AG10803 (cell line): ENCODE measurements at places on chromosomes 6 and 20.

DNA sequence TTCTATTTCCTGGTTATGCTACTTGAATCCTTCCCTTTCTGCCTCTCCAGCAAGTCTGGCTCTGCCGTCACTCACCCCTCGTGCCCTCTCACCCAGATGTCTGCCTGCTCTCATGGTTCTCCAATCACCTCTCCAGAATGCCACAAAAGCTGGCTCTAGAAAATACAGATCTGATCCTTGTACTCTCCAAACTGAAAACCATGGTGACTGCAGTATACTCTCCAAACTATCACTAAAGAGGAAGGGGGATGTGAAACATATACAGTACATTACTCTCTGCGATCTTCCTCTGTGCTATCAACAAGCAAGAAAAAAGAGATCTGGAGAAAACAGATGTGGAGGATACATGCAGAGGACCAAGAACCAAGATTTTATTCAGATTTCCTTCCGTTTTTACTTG is 91.1 kb downstream of the ATXN1 start:
- DNase-seq: peak; percentile 36

- no peak for DNase-seq
These were observed 1500.8 kb upstream of the DEFB115 start for GRCh38 chr20:29756664-29757063.

GRCh38 chr20:16040742-16041141 is 532.5 kb downstream of the KIF16B start:
- no peak for DNase-seq

- peak; percentile 67 for DNase-seq
These were observed at the start of gene MRPS18A for GRCh38 chr6:43687437-43688347. Gene MRPS18A, minus strand, starts transcription at chr6:43687791. Its CDS starts 12 bp downstream, at chr6:43687779.

- no peak for DNase-seq
These were observed 920.9 kb upstream of the GJE1 start for GRCh38 chr6:141211845-141212244.

- no peak for DNase-seq
These were observed 65.7 kb downstream of the ZC2HC1B start for GRCh38 chr6:143929975-143930374.

DNA sequence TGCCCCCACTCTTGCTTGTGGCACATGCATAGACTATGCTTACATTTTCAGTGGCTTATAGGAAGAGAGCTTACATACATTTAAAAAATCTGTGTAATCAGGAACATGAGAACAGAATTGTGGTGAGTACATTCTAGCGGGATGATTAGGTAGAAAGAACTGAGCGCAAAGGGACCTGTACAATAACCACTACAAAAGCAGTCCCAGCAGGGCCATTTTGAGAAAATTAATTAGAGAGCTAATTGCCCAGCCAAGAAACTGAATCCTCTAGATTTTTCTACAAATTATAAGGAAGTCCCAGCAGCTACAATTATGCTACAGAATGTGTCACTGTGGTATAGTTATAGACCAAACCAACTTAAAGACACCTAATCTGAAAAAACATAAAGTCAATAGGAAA is 105.6 kb upstream of the TNFAIP3 start:
- no peak for DNase-seq

GRCh38 chr6:40611434-40611833 is 24.3 kb upstream of the LRFN2 start:
- no peak for DNase-seq

DNA sequence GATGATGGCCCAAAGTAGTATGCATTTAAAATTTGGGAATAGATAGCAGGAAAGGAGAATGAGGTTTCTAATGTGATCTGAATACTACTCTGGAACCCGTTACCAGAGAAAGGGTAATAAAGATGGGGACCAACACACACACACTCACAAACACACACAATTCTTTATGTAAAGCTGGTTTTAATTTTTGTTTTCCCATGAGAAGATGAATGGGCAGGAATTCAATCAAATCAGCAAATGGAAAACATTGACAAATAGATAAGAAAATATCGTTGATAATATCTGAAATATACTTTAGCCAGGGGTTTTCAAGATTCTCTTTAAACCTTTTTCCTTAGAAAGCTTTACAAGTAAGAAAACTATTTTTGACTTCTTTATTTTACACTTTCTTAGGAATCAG is 303.0 kb downstream of the PRL start:
- no peak for DNase-seq

DNA sequence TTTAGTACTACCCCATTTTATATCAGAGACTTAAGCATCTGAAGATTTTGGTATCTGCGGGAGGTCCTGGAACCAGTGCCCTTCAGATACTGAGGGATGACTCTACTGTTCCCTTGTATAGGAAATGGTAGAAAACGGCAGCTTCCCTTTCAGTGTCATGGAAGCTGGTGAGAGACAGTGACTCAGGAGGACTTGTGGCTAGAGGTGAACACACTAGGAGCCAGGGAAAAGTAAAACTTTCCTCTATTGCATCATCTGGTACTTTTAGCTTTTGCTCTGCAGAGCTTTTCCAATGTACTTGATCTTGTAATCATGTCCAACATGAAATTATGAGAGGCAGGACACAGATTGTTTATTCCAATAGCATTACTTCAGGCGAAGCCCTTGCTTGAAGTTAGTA is 45.0 kb downstream of the RNF144B start:
- peak; percentile 53 for DNase-seq

DNA sequence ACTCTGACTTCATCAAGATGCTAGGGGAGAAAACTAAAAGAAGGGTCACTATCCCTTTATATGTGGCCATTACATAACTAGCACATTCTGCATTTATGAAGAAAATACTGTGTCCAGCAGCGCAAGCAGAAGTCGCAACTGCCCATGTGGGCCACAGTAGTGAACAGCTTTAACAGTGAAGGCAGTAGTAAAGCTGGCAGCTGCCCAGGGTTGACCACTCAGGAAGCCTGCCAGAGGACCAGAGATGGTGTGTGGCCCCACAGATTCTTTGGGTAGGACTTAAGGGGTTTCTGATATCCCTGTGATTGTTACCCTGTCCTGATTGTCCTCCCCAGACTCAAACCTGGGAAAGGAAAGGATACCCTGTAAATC is 88.3 kb upstream of the NT5E start:
- DNase-seq: no peak

GRCh38 chr20:40307997-40308396 is 381.0 kb downstream of the MAFB start:
- no peak for DNase-seq

DNA sequence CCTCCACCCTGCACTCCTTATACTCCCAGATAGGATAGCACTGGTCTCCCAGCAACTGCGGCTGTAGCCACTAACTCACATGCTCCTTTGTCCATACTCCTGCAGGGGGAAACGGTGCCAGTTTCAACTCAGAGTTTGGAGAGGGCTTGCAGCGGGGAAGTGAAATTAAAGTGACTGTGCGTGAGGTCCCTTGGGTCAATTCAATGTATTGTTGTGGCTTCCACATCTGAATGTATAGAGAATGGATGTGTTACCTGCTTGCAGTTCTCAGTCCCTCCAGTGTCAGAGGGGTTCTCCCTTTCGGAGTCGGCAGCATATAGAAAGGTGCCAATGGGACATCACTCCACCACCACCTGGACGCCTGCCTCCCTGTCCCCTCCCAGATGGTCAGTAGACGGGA is 93.6 kb upstream of the CNKSR3 start:
- no peak for DNase-seq

- DNase-seq: peak; percentile 5
These were observed 15.4 kb upstream of the ERVFRD-1 start for GRCh38 chr6:11126876-11127275.

GRCh38 chr6:11232770-11233626 is 530 bp upstream of the NEDD9 start:
- DNase-seq: no peak

- DNase-seq: no peak
These were observed 28.2 kb downstream of the TREML4 start for GRCh38 chr6:41256383-41256782.

DNA sequence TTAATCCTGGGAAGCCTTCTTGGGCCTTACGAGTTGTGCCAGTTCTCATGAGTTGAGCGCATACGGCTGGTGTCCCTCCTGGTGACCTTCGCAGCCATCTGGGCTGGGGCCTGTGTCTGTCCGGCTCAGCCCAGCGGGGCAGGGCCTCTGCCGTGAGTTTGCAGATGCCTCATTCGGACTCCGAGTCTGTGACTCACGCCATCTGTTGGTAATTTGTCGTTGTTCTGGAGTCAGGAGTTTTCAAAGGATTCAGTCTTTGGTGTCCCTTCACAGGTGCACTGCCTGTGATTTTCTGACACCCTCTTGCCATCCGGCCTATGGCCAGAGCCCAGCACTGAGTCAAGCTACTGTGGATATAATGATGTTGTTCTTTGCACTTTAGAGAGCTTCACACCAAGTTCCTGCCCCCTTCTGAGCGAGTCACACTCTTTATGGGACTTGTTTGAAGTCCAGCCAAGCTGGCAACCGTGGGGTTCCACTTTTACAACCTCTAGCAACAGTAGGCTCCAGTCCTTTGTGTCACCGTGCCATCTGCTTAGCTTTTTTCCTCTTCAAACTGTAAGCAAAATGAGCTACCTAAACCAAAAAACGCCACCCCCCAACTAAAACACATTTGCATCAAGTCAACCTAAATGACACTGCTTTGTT is 175.6 kb downstream of the AIG1 start:
- peak; percentile 74 for DNase-seq

GRCh38 chr6:34554291-34555006 is 1.7 kb downstream of the SPDEF start:
- DNase-seq: no peak

GRCh38 chr6:111606620-111607115 is 990 bp upstream of the TRAF3IP2 start:
- peak; percentile 54 for DNase-seq

DNA sequence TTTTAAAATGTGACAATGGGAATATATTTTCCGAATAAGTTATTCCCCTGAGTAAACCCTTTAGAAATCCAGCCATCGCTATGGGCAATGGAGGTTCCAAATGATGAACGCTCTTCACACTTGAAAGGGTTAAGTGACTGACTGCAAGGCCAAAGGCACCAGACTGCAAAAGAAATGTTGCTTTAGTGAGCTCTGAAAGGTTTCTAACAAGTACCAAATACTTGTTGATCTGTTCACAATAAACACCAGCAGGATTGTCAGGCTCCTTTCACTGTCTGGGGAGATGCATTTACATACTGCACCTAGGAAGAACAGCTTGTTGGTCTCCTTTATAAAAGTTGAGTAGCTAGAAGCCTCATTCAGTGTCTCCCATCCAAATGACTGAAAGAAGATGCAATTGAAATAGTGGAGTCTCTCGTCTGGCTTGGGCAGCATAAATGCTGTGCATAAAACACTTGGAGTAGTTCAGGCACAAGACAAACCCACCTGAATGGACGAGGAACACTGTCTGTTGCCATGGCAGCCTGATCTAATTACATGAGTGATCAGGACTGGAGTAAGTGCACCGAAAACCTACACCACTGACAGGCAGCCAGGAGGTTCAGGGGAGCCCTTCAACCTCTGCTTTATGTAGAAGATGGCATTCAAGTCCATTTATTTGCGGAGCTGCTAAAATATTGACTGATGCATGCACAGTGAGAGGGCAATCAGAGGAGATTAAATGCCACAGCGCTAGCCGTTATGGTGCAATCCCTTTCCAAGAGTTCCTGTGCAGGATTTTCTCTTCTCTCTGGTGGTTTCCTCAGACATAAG is 2.9 kb downstream of the ATXN1 start:
- peak; percentile 40 for DNase-seq

DNA sequence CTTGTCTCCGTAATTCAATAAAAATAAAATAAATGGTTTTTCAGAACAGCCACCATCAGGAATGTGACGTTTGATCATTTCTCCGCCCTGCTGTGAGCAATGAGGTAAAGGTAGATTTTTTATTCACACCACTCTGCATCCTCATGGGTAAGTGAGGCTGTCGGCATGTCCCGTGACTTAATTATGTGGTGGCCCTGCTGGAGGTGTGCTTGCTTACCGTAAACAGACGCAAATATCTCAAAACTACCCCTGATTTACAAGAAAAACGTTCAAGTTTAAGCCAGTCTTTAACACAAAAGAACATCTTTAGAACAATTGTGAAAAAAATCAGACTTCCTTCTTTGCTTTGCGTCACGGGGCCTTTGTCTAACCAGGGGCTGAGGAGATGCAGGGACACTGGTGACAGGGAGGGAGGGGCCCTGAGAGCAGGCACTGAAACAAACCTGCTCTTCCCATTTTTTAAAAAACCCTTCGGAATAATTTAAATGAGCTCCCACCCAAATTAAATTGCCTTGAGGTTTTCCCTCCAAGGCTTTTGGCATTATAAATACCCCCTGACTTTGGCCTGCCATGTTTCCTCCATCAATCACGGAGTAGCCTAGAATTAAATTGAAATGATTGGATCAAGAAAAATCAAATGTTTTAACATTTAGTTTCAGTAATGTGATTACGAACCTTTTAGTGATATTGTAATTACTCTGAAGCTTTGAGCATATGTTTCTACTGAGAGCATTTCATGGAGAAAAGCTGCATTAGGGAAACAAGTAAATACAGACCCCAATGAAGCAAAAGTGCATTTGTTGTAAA is 13.4 kb downstream of the PRKN start:
- DNase-seq: no peak

DNA sequence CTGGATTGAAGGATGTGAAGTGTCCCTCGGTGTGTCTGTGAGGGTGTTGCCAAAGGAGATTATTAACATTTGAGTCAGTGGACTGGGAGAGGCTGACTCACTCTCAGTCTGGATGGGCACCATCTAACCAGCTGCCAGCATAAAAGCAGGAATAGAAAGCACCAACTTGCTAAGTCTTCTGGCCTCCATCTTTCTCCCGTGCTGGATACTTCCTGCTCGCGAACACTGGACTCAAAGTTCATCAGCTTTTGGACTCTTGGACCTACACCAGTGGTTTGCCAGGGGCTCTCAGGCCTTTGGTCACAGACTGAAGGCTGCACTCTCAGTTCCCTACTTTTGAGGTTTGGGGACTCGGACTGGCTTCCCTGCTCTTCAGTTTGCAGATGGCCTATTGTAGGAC is 220.3 kb upstream of the LRFN2 start:
- peak; percentile 39 for DNase-seq

- peak; percentile 33 for DNase-seq
These were observed 222.8 kb downstream of the LY86 start for GRCh38 chr6:6811128-6812009.

DNA sequence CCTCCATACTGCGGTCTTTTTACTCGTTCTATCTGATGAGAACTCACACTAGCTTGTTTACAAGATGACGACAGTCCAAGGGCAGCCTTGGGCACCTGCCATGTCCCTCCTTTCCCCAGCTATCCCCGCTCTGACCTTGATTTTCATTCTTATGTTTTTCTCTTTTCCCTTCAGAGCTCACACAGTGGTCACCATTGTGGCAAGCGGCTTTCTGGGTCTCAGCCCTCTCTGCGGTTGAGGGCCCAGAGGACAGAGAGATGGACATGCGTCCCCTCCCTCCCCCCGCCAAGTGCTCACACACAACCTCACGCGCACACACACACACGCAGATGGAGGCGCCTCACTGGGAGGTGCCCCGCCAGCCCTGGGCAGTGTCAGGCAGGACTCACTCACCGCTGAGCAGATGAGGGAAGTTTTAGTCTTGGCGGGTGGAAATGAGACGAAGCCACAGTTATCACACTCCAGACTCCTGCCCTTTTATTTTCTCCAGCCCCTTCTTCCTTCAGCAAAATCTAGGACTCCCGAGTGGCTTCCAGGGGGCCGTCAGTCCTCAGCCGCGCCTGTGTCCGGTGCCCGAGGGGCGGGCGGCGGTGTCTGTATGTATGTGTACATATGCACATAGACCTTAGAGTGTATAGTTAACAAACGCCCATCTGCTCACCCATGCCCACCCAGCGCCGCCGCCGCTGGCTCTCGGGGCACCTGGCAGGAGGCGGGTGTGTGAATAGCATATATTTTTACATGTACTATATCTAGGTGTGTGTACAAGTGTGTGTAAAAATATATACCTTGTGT is 13.8 kb upstream of the MYL9 start:
- DNase-seq: no peak

GRCh38 chr6:83615025-83615999 is 93.6 kb downstream of the SNAP91 start:
- DNase-seq: peak; percentile 45

- DNase-seq: no peak
These were observed 558.8 kb upstream of the AGPAT4 start for GRCh38 chr6:161832622-161833021.
